ENCODE measurements at places on chromosomes 11 and 22.

DNA sequence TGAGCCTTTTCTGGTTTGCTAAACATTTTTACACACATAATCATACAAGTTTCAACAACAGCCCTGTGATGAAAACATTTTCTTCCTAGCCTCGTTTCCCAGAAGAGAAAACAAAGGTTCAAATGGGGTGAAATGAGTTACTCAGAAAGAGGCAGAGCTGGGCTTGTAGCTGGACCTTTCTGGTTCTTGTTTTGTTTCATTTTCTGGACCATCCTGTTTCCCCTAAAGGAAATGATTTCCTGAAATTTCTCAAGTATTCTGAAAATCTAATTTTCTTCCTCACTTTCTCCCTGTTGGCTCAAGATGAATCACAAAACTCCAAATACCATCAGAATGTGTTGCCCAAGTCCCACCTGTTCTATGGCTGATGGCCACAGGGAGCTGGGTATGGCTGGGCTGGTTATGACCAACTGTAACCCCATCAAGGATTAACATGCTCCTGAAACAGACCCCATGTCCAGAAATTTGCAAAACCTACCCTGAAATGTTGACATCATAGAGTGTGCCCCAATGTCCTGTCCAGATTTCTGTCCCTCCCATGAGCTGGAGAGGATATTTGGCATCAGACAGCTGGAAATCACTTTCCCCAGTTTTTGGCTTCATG lies 6.7 kb upstream of the APOL4 start:
- DNase-seq = no peak

GRCh38 chr11:26078231-26078821 lies 253.6 kb upstream of the ANO3 start:
- no peak for DNase-seq

GRCh38 chr11:105377870-105378269 lies 232.0 kb upstream of the GRIA4 start:
- no peak for DNase-seq

DNA sequence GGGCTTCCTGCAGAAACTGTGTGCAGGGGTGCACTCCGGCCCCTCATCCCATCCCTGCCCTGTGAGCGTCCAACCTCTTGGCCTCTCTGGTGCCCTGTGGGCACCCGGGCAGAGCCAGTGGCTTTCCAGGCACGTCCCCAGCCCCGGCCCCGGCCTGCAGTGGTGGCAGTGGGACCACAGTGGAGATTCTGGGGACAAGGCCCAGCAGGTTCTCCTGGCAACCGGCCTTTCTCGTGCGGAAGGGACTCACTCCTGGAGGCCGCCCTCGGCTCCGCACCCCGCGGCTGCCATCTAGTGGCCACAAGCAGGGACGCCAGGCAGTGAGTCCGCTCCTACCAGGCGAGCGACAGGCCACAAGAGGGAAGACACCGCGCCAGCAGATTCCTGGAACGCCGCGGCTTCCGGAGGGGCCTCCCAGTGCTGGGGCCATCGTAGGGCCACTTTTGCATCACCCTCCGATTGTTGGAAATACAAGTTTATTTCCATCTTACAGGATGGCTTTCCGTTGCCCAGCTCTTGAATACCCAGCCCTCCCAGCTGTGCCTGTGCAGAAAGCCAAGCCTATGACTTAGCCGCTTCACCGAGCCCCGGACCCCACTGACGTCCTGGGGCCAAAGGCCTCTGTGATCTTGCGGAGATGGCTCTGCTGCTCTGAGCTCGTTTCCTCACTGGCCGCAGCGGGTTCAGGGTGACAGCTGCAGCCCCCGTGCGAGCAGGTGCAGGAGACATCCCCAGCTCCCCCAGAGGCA lies 357.3 kb downstream of the CTTN start:
- DNase-seq = peak; percentile 64

- DNase-seq = no peak
Measured at GRCh38 chr11:112814168-112814567, 147.1 kb upstream of the NCAM1 start.

DNA sequence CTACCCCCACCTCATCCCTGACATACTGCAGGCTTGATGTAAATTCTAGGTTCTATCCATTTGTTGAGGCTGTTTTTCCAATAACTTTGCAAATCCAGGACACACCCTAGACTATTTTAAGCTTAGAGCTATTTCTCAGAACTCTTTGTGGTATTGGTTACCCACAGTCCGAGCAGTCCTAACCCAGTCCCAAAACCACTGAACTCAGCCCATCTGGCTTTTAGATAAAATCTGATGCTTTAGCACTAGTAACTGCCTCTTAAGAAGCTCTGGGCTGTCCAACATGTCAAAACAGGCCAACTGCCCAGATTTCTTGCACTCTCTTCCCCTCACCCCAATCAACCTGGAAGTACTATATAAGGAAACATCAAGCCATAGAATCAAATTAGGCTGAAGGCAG lies 344.4 kb upstream of the CADM1 start:
- DNase-seq = no peak

DNA sequence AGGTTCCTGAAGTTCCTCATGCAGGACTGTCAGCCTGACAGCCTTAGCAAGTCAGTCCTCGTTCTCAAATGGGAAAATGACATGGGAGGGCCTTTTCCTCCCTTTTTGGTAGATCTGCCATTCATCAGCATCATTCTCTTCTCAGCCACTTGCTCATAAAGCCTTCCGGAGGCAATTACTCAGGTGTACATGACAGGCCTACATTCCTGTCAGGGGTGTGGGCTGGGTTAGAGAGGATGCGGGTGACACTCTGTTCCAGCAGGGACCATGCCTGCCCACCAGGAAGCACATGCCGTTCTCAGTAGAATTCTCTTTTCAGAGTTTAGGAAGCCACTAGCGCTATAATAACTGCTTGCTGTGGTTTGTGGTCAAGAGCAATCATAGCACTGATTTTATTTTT lies 24.2 kb upstream of the ANKK1 start:
- DNase-seq = no peak

DNA sequence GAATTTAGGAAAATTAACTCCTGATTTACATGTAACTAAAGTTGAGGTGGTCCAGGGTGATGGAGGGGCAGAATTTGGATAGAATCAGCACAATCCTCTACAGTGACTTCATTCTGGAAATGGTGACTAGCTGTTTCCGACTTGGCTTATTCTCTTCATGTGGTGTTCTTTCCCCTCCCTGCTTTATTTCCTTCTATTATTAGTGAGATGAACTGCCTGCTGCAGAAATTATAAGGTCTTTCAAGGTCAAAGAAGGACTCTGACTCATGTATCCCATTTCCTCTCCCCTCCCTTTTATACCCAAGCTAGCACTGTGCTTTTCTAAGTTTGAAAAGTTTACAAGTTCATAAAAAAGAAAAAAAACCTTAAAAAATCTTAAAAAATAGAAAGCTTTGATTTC lies 12.2 kb upstream of the MRPL17 start:
- no peak for DNase-seq

DNA sequence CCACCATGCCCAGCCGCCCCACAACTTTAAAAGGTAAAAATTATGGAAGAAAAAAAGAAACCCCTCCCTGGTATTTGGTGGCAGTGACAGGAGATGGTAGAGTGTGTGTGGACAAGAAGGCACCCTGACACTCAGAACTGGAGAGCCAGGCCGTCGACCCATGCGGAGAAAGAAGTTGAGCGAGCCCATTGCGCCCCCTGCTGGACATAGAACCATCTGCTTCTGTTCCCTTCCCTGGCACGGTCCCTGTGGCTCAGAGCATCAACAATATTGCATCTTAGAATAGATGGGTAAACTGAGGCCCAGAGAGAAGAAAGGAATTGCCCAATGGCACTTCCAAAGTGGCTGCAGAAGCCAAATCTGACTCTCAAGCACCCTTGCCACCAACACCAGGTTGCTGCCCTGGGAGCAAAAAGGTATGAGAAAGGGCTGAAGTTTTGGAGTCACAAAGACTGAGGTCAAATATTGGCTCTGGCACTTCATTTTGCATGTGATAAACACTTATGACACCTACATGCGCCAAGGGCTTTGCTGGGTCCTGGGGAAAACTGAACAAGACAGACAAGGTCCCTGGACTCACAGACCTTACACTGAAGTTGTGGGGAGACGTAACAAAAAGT lies 8.6 kb downstream of the MRPL11 start:
- DNase-seq = peak; percentile 52

Measured in stimulated activated CD4-positive, alpha-beta T cell treated with anti-CD3 and anti-CD28 coated beads, Interleukin-12 subunit alpha, Interleukin-12 subunit beta, amount 100 ng/mL, for 24 hours (primary cell).